ENCODE measurements at places on chromosomes 13 and 19. TPM values are rescaled to one million over a fixed set of nuclear protein-coding genes. Genes with fewer than 3 reads are reported as not detected.

MBD3L2 gene
- total RNA-seq = not detected

DLEU7 gene
- 3.6 TPM for total RNA-seq

ZNF83 gene
- 36.4 TPM for total RNA-seq

DNA sequence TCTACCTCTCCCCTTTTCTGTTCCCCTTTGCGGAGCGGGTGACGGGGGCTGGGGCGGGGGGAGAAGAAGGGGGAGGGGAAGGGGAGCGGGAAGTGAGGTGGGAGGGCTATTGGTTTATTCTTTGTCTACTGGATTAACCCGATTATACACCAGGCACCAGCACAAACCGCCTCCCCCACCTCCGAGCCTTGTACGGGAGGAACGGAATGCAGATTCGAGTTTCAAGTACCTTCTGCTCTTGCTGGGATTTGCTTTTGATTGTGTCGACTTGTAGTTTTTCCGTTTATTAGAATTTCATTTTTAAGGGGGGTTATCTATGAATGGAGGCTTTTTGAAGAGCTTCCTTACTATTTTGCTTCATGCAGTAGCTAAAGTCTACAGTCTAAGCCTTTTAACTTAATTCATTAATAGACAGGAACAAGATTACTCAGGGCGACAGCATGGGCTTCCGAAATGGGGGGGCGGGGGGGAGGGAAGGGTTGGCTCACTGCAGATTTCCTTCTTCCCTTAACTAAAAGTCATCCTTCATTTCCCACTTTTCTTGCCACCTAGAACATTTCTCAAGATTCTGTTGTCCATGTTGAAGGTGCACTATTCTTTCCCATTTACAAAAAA lies 937 bp upstream of the SPRY2 start:
- H3K27ac ChIP-seq = peak overlapping the region; percentile 88
- peaks cover 49% of the 10 kb centered on the region for H3K4me1 ChIP-seq
- H3K36me3 ChIP-seq = peaks cover 18% of the 10 kb centered on the region
- H3K27me3 ChIP-seq = peaks cover 7% of the 10 kb centered on the region
- H3K4me3 ChIP-seq = peak overlapping the region; percentile 75
- peak; percentile 66 for DNase-seq

- peaks cover 3% of the 10 kb centered on the region for H3K4me1 ChIP-seq
- H3K4me3 ChIP-seq = no peak overlapping the region
- H3K27ac ChIP-seq = no peak overlapping the region
- no peak for DNase-seq
- H3K27me3 ChIP-seq = no peaks in the 10 kb centered on the region
Measured at GRCh38 chr19:18517606-18518005, 4.3 kb downstream of the ELL start.

- peaks cover 36% of the 10 kb centered on the region for H3K4me1 ChIP-seq
- no peak overlapping the region for H3K4me3 ChIP-seq
- DNase-seq = peak; percentile 50
- H3K27me3 ChIP-seq = peaks cover 8% of the 10 kb centered on the region
- H3K27ac ChIP-seq = no peak overlapping the region
Measured at GRCh38 chr13:43054803-43055802, 31.7 kb downstream of the DNAJC15 start.

DNA sequence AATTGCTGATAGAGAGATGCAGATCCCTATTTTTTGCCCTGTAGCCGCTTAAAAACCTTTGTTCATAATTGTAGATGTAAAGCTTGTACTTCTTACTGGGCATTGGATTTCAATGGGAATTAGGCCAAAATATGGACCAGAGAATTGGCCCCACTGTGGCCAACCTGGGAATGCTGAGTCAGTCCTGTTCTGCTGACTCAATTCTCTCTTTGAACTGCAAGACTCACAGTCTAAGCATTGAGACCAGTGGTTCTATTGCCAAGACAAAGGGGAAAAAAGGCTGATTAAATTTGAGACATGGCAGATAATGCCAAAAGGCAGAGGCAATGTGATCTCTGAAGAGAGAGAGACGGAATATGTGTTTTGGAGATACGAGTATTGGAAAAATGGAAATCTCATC lies 72.5 kb upstream of the UBL3 start:
- peaks cover 18% of the 10 kb centered on the region for H3K4me1 ChIP-seq
- DNase-seq = no peak
- H3K27ac ChIP-seq = no peak overlapping the region
- H3K27me3 ChIP-seq = peaks cover 16% of the 10 kb centered on the region
- H3K36me3 ChIP-seq = no peaks in the 10 kb centered on the region
- no peak overlapping the region for H3K4me3 ChIP-seq

DNA sequence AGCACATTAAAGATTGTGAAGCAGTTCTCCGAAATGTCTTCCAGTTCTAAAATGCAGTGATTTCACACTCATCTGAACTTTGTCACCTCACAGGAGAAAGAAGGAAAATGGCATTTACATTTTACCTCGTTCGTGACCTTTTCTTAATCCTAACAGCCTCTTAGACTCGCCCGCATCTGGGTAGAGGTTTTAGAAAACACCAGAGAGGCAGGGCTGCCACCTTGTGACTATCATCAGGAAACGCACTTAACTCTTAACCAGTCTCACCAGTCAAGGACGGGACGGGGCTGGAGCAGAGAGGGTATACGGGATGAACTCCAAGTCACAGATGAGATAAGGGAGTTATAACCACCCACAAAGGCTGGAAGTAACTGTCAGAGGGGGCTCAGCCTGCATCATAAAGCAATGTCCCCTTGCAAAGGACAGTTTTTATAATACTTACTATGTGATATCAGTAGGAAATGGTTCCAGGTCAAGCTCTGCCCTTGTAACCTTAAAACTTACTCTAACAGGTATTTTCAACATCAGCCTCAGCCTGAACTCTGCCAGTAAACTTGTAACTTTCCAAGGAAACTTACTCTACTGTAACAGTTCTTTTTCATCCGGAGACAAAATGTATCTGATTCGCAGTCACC lies 8.6 kb upstream of the CEACAM6 start:
- H3K4me3 ChIP-seq = no peak overlapping the region
- no peak overlapping the region for H3K27ac ChIP-seq
- DNase-seq = peak; percentile 67

DNA sequence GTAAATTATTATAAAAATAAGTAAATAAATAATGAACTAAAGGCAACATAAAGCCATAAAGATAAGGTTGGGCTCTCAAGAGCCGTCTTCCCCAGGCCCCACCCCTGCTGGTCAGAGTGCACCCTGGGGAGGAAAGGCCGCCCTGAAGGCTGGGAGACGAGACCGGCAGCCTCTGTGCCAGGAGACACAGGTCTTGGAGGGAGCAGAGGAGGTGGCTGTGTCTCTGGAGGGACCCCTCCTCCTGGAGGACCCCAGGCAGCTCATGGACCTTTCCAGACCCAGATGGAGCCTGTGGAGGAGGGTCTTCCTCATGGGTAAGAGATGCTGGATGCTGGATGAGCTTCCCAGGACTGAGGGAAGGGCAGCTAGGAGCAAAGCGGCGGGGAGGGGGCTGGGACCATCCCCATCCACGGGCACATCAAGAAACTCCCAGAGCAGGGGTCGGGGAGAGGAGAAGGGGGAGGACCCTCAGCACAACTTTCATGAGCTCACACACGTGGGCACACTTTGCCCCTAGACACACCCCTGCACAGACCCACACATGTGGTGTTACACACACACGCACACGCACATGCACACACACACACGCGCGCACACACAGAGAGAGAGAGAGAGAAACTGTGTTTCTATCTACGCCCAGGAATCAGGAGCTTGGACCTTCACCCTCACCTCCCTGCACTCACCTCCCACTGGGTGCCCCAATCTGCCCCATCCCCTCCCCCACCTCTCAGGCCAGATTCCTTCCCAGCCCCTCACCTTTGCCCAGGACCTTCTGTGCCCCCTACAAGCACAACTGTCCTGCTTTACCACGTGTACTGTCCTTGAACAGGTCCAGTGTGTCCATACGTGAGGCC lies at the start of gene CEACAM18:
TSS of gene CEACAM18 (plus strand) at position 159 of the 854 bp plus-strand sequence.
- H3K4me3 ChIP-seq = no peak within 1 kb of the TSS
- H3K27ac ChIP-seq = no peak within 1 kb of the TSS
- H3K4me1 ChIP-seq = no peaks in the 10 kb centered on the region

DNA sequence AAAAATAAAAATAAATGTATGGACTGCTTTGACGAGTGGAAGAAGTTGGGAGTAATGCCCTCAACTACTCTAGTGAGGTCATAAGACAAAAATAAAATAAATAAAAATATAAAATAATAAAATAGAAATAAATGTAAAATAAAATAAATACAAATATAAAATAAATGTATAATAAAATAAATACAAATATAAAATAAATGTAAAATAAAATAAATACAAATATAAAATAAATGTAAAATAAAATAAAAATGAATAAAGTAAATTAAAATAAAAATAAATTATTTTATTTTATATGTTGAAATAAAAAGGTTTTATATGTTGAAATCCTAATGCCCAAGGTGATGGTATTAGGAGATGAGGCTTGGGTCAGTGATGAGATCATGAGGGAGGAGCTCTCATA lies 20.1 kb upstream of the IGSF23 start:
- no peak overlapping the region for H3K4me3 ChIP-seq
- H3K27ac ChIP-seq = no peak overlapping the region
- H3K36me3 ChIP-seq = no peaks in the 10 kb centered on the region
- DNase-seq = no peak
- H3K27me3 ChIP-seq = no peaks in the 10 kb centered on the region
- peaks cover 18% of the 10 kb centered on the region for H3K4me1 ChIP-seq

DNA sequence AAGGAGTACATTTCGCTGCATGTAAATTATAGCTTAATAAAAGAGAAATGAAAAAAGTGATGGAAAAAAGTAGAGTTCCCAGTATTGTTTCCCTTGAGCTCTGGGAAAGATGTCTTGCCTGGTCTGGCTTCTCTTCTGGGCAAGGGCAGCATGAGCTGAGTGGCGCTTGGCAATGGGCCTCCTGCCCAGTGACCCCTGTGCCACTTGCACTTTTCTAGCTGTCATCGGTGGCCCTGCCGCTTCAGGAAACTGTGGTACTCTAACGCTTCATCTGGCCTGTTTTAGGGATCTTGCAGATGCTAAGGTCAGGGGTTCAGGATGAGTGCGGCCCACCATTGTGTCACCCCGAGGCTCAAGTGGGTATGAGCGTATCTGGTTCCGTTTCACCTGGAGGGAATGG lies 161.4 kb downstream of the MTUS2 start:
- H3K4me1 ChIP-seq = no peaks in the 10 kb centered on the region
- H3K27ac ChIP-seq = no peak overlapping the region
- H3K4me3 ChIP-seq = no peak overlapping the region
- no peaks in the 10 kb centered on the region for H3K27me3 ChIP-seq
- no peak for DNase-seq

GRCh38 chr19:6421075-6422014 lies 3.3 kb downstream of the KHSRP start:
- no peak for DNase-seq
- peak overlapping the region; percentile 53 for H3K27ac ChIP-seq
- peaks cover 62% of the 10 kb centered on the region for H3K36me3 ChIP-seq
- H3K4me3 ChIP-seq = no peak overlapping the region

DNA sequence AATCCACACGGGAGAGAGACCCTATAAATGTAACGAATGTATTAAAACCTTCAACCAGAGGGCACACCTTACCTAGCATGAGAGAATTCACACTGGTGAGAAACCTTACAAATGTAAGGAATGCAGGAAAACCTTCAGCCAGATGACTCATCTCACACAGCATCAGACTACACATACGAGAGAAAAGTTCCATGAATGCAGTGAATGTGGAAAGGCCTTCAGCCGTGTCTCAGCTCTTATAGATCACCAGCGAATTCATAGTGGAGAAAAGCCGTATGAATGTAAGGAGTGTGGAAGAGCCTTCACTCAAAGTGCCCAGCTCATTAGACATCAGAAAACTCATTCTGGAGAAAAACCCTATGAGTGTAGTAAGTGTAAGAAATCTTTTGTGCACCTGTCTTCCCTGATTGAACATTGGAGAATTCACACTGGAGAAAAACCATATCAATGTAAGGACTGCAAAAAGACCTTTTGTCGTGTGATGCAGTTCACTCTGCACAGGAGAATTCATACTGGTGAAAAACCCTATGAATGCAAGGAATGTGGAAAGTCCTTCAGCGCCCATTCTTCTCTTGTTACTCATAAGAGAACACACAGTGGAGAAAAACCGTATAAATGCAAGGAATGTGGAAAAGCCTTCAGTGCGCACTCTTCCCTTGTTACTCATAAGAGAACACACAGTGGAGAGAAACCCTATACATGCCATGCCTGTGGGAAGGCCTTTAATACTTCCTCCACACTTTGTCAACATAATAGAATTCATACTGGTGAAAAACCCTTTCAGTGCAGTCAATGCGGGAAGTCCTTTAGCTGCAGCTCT lies 16.0 kb downstream of the ZNF582 start:
- H3K27me3 ChIP-seq = no peaks in the 10 kb centered on the region
- no peaks in the 10 kb centered on the region for H3K4me1 ChIP-seq
- peaks cover 64% of the 10 kb centered on the region for H3K36me3 ChIP-seq
- H3K27ac ChIP-seq = no peak overlapping the region
- DNase-seq = no peak
- H3K4me3 ChIP-seq = no peak overlapping the region

DNA sequence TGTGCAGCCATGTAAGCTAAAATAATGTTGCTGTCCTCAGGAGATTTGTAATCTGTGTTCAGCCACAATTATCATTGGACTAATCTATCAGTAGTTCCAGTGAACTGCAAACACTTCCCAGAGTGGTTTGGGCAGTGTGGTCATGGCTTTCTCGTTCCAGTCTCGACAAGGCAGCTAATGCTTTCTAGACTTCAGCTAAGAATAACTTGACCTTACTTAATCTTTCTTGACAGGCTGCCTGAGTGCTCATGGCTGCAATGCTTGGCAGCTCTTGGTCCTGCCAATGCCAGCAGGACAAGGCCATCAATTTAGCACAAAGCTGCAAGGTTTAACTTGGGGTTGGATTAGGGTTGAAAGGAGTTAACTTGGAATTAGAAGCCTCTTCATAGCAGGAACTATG lies 32.8 kb downstream of the ATP12A start:
- H3K27ac ChIP-seq = no peak overlapping the region
- H3K4me1 ChIP-seq = peaks cover 33% of the 10 kb centered on the region
- H3K4me3 ChIP-seq = no peak overlapping the region
- H3K27me3 ChIP-seq = no peaks in the 10 kb centered on the region

GRCh38 chr13:49146950-49147355 lies 73.2 kb upstream of the MLNR start:
- H3K4me1 ChIP-seq = no peaks in the 10 kb centered on the region
- no peak for DNase-seq
- H3K4me3 ChIP-seq = no peak overlapping the region
- peaks cover 58% of the 10 kb centered on the region for H3K36me3 ChIP-seq

DNA sequence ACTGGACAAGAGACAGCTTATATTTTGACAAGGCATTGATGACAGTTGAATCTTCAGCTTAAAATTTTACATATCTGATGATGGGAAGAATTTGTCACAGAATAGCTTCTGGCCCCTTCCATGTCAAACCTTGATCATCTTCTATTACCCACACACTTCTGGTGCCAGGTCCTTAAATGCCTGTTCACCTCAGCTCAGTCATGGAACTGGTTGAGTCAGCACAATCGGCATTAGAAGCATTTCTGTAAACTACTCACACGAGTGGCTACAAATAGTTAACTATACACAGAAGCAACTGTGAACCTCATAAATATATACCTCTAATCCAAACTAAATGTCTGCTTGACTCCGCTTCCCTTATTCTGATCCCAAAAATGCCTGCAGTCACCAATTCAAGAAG lies 161.2 kb downstream of the FOXO1 start:
- H3K4me3 ChIP-seq = no peak overlapping the region
- 0 out of 2 replicates have a peak, but pooled peaks cover 2% of the 10 kb centered on the region for H3K4me1 ChIP-seq
- no peak for DNase-seq
- no peak overlapping the region for H3K27ac ChIP-seq
- H3K27me3 ChIP-seq = no peaks in the 10 kb centered on the region

Data from WTC11 (cell line).